ENCODE measurements at places on chromosomes 2 and 18.

DNA sequence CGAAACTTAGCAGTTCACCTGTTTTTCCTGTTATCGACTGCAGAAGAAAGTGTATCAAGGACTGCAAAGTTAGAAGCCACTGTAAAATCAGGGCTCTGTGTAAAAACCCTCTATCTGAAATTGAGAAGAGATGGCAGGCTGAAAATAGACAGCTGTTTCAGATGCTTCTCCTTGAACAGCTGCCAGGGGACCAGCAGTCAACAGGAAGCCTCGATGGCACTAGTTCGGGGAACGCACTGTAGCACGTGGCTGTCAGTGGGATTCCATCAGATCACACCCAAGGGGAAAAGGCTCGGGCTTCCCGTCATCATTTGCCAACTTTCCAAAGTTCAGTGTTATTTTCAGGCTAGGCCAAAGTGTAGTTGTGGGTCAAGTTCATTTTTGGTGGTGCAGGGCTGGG, 316.9 kb downstream of the TXNL1 start:
- no peak for DNase-seq

DNA sequence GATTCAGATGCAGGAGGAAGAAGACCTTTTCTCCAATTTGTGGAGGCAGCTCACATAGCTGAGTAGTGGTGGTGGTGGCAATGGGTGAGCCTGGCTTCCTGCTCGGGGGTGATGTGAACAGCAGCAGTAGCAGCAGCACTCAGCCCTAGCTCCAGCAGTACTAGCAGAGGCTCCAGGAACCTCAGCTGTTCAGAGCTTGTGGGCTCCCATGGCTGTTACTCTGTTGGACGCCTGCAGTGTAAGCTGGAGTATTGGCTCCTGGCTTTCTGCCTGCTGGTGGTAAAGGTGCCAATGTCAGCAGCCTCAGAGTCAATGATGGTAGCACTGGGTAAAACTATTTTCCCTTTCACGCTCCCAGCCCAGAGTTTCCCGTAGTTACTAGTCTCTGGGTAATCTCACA, 3.1 kb upstream of the SEH1L start:
- no peak for DNase-seq

DNA sequence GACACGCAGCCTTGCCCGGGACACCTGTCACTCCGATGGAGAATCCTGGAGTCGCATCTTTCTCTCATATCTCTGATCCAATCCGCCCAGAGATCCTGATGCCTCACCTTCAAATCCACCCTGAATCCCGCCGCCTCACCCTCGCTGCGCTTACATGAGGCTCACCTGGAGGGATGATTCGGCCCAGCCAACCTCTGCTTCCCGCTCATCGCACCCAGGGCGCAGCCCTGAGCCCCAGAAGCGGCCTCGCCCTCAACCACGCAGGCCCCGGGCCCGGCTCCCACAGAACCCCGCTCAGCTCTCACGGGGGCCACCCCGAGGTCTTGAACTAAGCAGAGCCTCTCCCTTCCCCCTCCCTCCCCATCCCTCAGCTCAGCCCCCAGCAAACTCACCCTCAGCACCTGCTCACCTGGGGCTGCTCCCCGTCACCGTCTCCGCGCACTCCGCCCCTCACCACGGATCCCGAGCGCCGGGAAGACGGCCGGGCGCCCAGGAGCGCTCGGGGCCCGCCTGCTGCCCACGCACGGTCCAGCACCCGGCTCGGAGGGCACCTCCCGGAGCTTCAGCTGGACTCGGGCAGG, 160.0 kb downstream of the NDUFA10 start:
- DNase-seq = no peak

GRCh38 chr2:165361514-165361913, 108.0 kb upstream of the CSRNP3 start:
- DNase-seq = peak; percentile 4

GRCh38 chr2:121214296-121214695, 70.7 kb downstream of the TFCP2L1 start:
- DNase-seq = no peak

DNA sequence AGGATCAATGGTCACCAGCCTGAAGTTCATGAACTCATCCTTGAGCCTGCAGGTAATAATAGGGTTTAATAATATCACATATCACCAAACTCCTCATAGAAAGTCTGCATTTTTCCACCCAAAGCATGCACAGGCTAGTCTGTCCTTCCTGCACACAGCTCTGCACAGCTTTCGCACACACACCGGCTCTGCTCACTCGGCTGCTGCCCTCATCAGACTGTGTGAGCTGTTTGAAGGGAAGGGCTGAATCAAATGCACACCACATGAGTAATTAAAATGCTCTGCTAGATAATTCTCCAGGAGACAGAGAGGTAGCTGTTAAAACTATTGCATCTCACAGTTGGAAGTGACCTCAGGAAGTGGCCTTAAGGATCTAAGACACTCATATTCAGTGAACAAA, 108.4 kb upstream of the YPEL5 start:
- no peak for DNase-seq

DNA sequence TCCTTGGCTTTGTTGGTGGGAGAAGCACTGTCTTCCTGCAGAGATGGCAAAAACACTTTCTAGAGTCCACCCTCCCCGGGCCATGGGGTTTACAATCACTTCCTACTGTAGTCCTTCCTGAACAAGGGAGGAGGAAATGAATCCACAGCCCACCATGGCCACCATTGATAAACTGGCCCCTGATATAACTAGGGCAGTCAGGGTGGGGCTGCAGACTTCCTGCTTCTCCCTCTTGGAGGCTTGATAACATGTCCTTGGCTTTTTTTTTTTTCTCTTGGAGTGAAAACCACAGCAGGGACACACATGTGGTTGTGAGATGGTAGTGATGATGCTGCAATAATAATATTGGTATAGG, 437.8 kb downstream of the ZNF521 start:
- no peak for DNase-seq

GRCh38 chr2:171307560-171307959, 126.2 kb downstream of the METTL8 start:
- no peak for DNase-seq

- DNase-seq = no peak
These were observed 190.8 kb upstream of the PARD3B start for GRCh38 chr2:204354442-204354856.

DNA sequence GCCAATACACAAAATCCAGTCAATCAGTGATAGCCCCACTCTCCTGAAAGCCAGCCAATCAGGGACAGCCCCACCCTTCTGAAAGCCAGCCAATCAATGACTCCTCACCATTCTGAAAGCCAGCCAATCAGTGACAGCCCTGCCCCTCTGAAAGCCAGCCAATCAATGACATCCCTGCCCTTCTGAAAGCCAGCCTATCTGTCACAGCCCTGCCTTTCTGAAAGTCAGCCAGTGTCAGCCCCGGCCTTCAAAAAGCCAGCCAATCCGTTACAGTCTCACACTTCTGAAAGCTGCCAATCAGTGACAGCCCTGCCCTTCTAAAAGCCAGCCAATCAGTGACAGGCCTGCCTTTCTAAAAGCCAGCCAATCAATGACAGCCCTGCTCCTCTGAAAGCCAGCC, 95.9 kb upstream of the HDAC4 start:
- no peak for DNase-seq

- no peak for DNase-seq
These were observed 322.3 kb downstream of the FSIP2 start for GRCh38 chr2:186060744-186061440.

DNA sequence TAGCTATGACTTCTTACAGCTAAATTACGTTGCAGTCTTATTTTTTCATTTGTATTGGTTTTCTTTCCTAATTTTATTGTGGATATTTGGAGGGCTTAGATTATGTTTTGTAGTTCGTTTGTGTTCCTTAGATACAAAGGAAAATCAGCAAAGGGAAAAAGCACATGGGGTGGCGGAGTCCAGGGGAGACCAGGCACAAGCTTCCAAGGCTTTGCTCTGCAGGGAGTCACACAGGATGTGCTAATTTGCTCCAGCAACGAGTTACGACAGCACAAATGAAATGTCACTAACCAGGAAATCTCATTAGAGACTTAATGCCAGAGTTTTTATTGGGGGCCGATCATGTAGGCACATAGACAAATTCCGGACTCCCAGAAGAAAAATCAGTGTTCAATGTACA, 60.5 kb upstream of the CABYR start:
- DNase-seq = no peak

DNA sequence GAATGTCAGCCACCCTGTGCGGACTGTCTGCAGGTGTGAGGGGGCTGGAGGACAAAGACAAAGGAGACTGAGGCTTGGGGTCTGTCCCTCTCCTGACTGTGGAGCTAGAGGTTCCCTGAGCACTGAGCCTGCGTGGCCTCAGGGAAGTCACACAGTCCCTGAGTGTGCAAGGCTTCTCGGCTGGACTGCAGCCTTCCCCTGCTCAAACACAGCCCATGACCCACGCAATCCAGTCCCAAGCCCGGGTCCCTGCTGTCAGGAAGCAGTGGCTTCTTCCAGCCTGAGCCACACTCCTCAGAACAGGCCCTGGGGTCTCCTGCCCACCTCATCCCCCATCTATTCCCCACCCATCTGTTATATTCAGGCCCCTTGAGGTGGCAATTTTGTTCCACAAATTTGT, 2.7 kb downstream of the ASTL start:
- no peak for DNase-seq

DNA sequence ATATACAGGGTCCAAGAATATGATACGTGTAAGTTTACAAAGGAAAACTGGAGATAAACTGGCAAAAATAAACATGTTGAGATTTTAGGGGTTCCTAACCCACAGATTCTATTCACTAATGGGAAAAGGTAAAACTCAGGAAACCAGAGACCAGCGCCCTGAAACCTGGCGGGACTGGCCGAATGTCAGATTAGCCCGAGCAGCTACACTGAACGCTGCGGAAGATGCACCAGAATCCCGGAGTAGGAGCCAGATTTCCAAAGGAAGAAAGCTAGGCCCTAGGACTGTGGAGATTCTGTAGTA, 679 bp upstream of the WDR75 start:
- DNase-seq = no peak

- DNase-seq = no peak
These were observed 28.8 kb upstream of the APOB start for GRCh38 chr2:21072477-21073242.

- peak; percentile 59 for DNase-seq
These were observed 70.3 kb upstream of the NCK2 start for GRCh38 chr2:105674401-105674800.

- DNase-seq = no peak
These were observed 3.6 kb upstream of the CAPG start for GRCh38 chr2:85413592-85414420.

GRCh38 chr2:221541131-221541735, 30.9 kb downstream of the EPHA4 start:
- DNase-seq = no peak

GRCh38 chr2:119484834-119485233, 39.4 kb downstream of the SCTR start:
- DNase-seq = no peak

DNA sequence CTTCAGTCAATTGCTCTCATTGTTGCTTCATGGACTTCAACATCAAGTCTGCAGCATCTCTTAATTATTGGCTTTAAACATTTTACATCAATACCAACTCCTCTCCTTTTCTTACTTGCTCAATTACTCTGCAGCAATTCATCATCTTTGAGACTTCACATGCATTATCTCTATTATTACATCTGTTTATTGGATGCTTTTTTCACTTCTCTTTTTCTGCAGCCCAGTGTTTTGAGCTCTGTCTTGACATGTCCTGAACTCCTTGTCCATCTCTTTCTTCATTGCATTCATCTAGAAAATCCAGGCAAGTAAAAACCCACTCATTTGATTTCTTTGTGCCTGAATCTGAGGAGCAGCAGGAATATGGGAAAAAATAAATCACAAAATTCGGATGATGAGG, 647.9 kb downstream of the PLCL1 start:
- DNase-seq = no peak

GRCh38 chr2:51624995-51625394, 593.1 kb upstream of the NRXN1 start:
- DNase-seq = no peak

DNA sequence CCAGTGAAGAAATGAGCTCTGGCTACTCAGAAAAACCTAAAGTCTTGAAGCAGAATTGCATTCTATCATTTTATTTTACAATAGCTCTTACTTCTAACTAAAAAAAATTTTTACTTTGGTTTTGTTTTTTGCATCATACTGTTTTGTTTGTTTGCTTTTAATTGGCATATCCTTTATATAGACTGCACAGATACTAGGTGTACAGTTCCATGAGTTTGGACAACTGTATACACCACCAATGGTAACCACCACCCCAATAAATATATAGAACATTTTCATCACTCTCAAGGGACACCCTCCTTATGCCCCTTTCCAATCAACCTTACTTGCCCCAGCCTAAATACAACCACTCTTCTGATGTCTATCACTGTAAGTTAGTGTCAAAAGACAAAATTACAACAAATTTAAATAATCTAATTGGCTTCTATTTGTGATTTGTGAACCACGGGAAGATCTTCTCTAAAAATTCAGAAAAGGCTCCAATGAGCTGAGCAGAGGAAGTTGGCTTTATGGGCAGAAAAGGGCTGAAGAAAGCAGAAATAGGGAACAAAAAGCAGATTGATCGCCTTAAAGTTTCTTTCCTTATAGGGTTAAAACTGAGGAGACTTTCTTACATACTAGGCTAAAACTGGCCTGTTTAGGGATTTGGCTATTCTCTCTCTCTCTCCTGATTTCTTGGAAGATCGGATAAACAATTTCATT, 22.2 kb upstream of the SOS1 start:
- DNase-seq = no peak

DNA sequence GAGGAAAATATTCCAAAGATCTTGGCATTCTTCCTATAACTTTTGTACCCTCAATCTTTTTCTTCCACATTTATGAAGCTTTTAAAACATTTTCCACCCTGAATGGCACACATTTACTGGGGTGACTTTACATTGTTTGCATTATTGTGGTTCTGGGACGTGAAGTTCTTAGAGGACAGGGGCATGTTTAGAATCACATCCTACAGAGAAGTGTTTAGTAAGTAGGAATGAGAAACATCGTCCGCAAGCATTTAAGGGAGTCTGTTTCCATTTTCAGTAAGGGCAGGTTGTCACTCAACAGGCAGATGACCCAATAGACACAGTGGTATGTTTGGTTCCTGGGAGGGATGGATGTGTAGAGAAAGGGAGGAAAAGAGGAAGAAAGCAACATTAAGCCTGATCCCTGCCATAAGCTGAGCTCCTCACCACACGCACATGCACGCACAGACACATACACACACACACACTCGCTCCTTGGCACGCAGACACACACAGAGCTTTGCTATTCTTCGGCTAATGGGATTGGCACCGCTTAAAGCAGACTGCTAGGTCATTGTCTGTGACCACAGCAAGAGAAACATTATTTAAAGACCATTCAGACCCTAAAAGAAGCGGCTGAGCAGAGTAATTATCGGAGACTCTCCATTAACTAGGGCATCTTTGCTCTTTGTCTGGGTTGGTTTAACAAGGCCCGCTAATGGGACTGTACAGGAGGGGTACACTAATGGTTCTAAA, 14.2 kb upstream of the PLEKHM3 start:
- no peak for DNase-seq

DNA sequence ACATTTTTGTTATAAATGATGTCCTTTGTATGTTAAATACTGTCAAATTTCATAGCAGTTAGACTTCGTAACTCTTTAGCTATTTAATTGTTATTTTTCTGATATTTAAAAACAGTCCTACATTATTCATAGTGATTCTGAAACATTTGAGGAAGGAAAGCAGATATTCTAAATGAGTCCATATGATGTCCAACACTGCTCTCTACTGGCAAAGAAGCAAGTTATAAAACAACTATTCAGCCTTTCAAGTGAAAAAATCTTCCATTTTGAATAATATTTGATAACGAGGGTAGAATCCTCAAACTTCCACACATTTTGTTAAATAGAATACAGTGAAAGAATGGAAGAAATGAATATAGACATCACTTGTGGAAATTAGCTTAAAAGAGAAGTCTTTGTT, 220.8 kb downstream of the GULP1 start:
- DNase-seq = peak; percentile 47

- DNase-seq = no peak
These were observed 89.2 kb downstream of the NYAP2 start for GRCh38 chr2:225488743-225489142.

All from left kidney (tissue), 8 donors.